ENCODE measurements at places on chromosomes 4 and X. TPM values are rescaled to one million over a fixed set of nuclear protein-coding genes. Genes with fewer than 3 reads are reported as not detected.

The MAGEB1 gene
- not detected for polyA plus RNA-seq

The AIFM1 gene
- 84.6 TPM for polyA plus RNA-seq

The CC2D2A gene
- 64.4 TPM for polyA plus RNA-seq

The SPIN4 gene
- polyA plus RNA-seq, result 27.7 TPM

The BST1 gene
- 14.4 TPM for polyA plus RNA-seq

GRCh38 chrX:148459343-148459742, 41.1 kb upstream of the AFF2 start:
- DNase-seq, result no peak

DNA sequence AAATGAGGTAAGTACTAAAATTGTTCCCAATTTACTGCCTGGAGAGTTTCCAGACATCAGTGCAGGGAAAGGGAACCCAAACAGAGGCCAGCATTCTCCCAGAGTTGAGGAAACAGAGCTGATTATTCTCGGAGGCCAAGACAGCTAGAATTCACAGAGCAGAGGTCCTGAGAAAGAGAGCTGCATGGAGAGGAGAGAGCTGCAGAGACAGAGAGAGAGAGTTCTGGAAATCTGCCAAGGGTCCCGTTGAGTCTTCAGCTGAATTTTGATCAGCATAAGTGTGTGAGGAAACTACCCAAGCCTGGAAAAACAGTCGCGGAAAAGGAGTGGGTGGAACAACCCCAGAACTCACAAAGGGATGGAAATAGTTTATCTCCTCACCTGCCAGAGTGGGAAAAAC, 43.8 kb upstream of the GPR173 start:
- DNase-seq, result no peak

DNA sequence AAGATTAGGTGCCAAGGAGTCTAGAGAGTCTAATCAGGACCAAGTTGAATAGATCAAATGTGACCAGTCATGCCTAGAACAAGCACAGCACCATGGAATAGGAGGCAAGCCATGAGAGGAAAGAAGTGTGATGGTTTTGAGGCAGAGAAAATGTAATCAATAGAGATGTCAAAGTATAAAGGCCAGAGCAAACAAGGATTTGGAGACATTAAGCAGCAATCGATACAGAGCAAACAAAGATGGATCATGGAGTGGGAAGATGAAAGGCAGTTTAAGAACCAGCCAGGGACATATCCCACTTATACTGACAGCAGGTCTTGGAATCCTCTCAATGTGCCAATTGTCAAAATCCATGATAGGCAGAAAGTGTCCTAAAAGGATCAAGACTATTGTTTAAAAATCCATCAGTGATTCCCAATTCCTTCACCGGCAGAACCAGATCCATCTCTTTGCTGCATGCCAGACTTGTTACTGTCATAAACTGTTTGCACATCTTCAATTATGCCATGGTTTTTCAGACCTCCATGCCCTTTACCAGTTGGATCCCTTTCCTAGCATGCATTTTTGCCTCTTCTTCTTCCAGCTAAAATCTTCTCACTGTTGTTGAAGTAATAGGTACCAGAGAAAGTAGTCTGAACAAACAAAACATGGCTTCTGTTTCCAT, 520.7 kb upstream of the ARX start:
- DNase-seq, result no peak

- no peak for DNase-seq
Measured at GRCh38 chr4:72112514-72113156, 80.8 kb downstream of the NPFFR2 start.

- DNase-seq, result no peak
Measured at GRCh38 chrX:19659929-19660328, 144.6 kb upstream of the MAP3K15 start.

DNA sequence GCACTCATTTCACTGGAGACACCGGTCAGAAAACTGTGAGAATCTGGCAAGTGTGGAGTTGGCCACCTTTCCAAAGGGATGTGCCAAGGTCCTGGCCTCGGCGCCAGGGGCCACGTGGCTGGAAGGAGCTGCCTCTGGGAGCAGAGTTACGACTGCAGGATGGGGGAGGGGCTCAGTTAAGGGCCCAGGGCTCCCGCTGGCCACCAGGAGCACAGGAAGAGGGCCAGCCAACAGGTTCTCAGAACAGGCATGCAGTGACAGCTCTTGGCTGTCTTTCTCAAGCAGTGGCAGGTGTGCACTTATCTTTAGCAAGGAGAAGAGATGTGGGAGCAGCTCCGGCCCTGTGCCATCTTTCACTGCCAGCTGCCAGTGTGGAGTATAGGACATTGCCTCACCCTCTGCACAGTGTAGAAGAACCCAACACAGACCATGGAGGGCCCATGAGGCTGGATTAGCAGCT, 115.9 kb upstream of the RBPJ start:
- DNase-seq, result no peak
